Activated T-cell treated with anti-CD3 and anti-CD28 coated beads for 1 hour (primary cell): ENCODE measurements at places on chromosomes 3 and 15.

- peak; percentile 27 for DNase-seq
Observed at GRCh38 chr3:101069901-101070798, 76.9 kb upstream of the ABI3BP start.

- no peak for DNase-seq
Observed at GRCh38 chr3:167115331-167115934, 264.7 kb downstream of the ZBBX start.

GRCh38 chr3:62884096-62884870 lies 9.1 kb upstream of the CADPS start:
- DNase-seq = no peak

DNA sequence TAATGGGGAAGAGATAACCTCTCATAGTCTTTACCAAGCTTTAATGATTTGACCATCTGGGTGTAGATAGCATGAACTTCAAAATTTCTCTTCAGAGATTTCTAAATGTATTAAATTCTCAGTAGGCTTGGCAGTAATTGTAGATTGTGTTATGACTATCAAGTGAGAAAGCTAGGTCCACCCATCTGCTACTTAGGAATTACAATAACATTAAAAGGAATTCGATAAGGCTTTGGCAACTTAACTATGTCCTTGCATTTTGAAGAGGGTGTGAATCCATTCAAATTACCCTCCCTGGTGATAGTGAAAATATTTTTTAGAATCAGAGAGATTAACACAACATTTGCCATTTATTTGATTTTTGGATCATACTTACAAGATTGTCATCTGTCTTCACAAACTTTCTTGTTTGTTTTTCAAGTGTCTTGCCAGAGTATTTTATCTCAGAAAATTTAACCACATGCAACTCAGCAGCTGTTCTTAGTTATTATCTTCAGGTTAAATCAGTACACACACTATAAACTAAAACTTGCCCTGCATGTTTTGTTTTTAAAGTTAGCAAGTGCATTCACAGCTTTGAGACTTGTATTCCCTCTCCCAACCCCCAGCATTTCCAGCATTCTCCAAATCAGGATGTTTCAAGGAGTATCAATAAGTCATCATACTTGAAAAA lies 69.6 kb upstream of the COL8A1 start:
- no peak for DNase-seq
